Stimulated activated CD4-positive, alpha-beta T cell treated with anti-CD3 and anti-CD28 coated beads, Interleukin-4, amount 100 ng/mL, for 4 hours (primary cell): ENCODE measurements at places on chromosomes 5 and 9.

- no peak for DNase-seq
These were observed 133.0 kb upstream of the IQGAP2 start for GRCh38 chr5:76269932-76270610.

GRCh38 chr5:143691945-143692290 is 120.0 kb upstream of the HMHB1 start:
- DNase-seq, result no peak

DNA sequence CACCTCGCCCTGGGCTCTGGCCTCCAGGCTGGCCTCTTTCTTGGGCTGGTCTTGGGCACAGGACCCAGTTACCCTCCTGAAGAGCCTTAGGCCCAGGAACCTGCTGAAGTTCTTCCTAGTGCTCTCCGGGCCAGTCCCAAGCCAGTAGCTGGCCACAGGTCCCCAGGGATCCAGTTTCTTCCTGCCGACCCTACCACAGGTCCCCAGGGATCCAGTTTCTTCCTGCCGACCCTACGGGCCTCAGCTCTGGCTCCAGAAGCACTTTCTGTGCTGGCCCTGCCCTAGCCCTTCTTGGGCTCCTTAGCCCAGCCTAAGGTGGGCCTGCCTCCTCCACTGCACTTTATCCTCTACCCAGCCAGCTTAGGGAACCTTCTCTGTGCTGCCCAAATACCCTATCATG is 18.2 kb upstream of the CACFD1 start:
- no peak for DNase-seq

- DNase-seq, result no peak
These were observed 3.3 kb downstream of the SLF1 start for GRCh38 chr5:94621763-94622162.

- no peak for DNase-seq
These were observed 61.4 kb upstream of the ANKH start for GRCh38 chr5:14932902-14933469.

- DNase-seq, result no peak
These were observed 139.2 kb upstream of the PALM2AKAP2 start for GRCh38 chr9:109640580-109641371.

DNA sequence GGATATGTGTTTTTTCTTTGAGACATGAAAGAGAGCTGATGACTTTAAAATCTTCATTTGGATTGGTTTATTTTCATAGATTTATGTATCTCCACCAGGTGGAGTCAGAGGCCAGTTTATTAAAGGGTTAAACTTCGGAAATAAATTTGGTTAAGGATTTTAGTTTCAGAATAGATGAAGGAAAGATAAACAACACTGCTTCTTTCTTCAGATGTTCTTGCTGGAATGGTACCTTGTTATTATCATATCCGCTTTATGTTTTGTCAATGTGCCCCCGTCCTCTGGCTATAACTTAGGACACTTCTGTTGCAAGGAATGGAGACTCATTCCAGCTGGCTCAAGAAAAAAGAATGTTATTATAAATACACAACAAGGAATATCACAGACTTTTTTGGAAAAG is 81.2 kb downstream of the ALDH1A1 start:
- DNase-seq, result no peak

GRCh38 chr9:77533671-77534070 is 114.5 kb downstream of the GNA14 start:
- no peak for DNase-seq

DNA sequence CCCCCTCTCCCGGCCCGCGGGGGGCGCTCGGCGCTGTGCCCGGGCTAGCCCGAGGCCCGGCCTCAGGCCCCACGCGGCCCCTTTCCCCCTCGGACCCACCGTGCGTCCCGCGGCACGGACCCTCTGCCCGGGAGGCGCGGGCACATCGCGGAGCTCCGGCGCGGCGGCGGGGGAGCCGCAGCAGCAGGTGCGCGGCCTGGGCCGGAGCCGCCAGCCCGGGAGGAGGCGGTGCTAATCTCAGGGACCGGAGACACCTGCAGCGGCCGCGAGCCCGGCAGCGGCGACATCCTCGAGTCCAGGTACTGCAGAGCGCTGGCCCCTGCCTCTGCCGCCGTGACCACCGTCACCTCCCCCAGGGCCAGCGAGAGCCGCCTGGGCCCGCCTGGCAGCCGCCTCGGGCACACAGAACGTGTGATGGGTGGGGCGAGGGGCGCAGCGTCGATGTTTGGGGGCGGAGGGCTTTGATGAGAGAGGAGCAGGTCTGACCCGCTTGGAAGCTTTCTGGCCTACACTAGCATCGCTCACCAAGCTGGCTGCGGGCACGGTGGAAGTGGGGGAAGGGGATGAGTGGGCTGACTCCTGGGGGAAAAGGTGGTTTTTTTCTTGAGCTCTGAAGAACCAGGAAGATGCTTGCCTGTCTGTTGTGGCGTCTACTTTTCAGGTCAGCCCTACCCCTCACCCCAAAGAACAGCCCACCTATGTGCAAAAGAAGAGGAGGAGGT is 524 bp downstream of the CYFIP2 start:
- DNase-seq, result peak; percentile 52

GRCh38 chr5:109788596-109788995 is 98.9 kb downstream of the MAN2A1 start:
- DNase-seq, result no peak

DNA sequence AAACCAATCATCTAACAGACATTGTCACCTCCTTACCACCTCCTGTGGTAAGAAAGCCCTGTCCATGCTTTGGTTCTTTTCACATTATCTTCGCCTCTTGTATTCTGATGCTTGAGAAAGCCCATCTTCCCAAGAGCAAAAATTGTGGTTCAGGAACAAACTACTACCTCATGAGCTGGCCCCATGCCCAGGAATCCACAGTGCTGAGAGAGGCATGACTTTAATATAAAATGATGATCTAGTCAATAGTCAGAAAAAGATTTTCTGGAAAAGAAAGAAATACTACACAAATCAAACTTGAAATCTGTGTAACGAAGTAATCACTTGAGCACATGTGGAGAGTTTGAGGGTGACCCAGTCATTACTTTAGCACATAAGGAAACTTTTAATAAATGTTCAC is 94.7 kb downstream of the FGF10 start:
- DNase-seq, result no peak
